Left renal cortex interstitium (tissue), 4 donors: ENCODE measurements at places on chromosomes 5 and 9.

GRCh38 chr5:64811050-64811640 lies 42.4 kb downstream of the CWC27 start:
- peak; percentile 25 for DNase-seq

- no peak for DNase-seq
Measured at GRCh38 chr5:96958977-96959376, 23.1 kb downstream of the LNPEP start.

GRCh38 chr5:11268891-11269290 lies 507.9 kb upstream of the DAP start:
- no peak for DNase-seq

DNA sequence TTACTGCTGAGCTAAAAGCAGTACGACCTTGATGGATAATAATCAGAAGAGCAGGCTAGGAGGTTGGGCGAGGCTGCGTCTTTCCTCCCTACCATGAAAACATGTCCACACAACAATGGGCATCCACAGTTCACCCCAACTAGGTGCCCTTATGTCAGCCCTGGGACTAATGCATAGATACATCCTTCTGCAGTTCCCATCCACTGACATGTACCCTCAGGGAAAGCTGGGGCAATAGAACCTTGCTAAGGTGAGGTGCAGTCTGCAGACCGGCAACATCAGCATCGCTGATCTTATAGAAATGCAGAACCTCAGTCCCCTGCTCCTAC lies 697 bp upstream of the PRUNE2 start:
- DNase-seq = no peak

GRCh38 chr5:125530833-125531615 lies 784.6 kb upstream of the ZNF608 start:
- DNase-seq = no peak
